ENCODE measurements at places on chromosomes 11 and 22.

- DNase-seq = no peak
Observed at GRCh38 chr11:28730889-28731288, 622.7 kb downstream of the METTL15 start.

- no peak for DNase-seq
Observed at GRCh38 chr11:118215262-118215661, 9.5 kb downstream of the JAML start.

- DNase-seq = peak; percentile 24
Observed at GRCh38 chr22:46122511-46122971, 27.8 kb upstream of the PPARA start.

DNA sequence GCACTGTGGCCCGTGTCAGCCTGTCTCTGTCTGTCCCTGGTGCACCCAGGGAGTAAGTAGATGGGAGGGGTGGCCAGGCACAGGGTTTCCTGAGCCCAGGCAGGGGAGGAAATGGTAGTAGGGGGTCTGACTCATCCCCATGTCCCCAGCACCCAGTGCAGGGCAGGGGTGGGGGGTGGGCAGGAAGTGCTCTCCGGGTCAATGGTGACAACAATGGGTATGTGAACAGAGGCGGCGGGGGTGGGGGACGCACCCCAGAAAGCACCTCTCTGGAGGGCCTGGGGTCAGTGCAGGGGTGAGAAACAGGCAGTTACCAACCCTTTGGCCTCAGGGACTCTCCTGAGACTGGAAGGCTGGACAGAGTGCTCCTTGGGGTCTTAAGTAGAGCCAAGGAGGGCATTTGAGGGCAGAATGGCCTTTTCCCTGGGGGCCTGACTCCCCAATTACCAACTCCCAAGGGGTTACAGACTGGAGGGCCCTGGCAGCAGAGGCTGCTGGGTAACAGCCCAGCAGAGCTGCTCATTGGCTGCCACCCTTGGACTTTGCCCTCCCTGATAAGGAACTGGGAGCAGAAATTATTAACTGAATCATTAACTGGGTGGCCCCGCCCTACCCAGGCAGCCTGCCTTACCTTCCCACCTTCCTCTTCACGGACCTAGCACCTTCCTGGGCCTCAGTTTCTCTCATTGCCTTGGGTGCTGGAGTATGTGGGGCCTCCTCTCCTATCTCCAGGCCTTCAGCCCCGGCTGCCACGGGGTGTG lies 4.2 kb downstream of the MYRF start:
- DNase-seq = no peak

DNA sequence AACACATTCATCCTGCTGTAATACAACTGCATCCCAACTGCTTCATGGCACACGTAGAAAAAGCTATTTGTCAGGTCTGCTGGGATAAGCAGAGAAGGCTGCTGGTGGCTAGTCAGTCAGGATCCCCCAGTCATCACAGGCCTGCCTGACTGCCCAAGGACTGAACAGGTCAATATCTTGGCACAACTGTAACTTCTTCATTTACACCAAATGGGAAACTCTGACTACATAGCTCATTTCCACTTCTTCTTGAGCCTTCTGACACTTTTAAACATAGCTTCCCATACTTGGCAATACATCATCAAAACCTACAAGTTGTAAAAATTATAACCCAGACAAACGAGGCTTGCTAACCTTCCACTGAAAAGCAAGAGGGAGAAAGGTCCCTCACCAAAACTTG lies 2.8 kb downstream of the TMEM9B start:
- DNase-seq = no peak

- no peak for DNase-seq
Observed at GRCh38 chr11:67434395-67434881, 3.0 kb downstream of the PTPRCAP start.

GRCh38 chr11:19426011-19426755 lies 185.4 kb upstream of the E2F8 start:
- no peak for DNase-seq

GRCh38 chr11:48005136-48005535 lies 24.8 kb downstream of the PTPRJ start:
- no peak for DNase-seq

GRCh38 chr11:123082977-123083376 lies 21.0 kb upstream of the HSPA8 start:
- no peak for DNase-seq

DNA sequence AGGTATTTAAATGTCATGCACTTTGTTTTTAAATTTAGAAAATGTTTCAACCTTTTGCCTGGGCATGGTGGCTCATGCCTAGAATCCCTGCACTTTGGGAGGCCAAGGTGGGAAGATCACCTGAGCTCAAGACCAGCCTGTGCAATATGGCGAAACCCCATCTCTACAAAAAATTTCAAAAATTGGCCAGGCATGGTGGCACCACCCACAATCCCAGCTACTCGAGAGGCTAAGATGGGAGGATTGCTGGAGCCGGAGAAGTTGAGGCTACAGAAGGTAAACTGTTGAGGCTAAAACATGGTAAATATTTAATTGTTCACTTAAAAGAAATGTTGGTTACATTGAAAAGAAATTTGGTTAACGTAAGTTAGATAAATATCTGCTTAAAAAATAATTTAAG lies 108.4 kb upstream of the IGLL5 start:
- no peak for DNase-seq

- DNase-seq = no peak
Observed at GRCh38 chr22:27097933-27098332, 440.5 kb downstream of the MIAT start.

GRCh38 chr11:9972989-9973388 lies 309.1 kb downstream of the SWAP70 start:
- no peak for DNase-seq

- DNase-seq = no peak
Observed at GRCh38 chr11:26150031-26150430, 181.9 kb upstream of the ANO3 start.

DNA sequence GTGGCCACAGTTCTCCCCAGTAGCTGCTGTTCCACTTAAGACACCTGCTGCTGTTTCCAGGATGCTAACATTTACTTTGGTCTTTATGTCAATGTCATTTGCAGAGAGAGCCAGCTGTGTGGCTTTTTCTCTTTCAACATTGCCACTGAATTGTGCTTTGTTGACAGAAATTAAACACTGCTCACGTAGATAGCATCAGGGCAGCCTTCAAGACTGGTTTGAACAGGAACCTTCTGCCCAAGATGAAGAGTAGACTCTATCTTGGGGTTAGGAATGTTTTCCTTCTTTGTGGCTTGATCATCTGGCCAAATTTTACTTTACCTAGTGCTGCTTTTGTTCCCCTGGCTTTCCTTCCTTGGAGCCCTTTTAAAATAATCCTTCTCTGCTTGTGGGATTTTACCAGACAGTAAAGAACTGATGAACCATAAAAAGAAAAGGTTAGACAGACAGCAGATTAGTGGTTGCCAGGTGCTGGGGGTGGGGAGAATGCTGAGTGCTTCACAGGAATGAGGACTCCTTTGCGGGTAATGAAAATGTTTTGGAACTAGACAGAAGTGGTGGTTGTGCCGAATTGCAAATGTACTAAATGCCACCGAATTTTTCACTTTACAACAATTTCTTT lies 22.7 kb upstream of the XBP1 start:
- DNase-seq = no peak

GRCh38 chr11:106520146-106520912 lies 442.9 kb downstream of the AASDHPPT start:
- no peak for DNase-seq

GRCh38 chr11:29260939-29261705 lies 755.7 kb downstream of the KCNA4 start:
- no peak for DNase-seq

- no peak for DNase-seq
Observed at GRCh38 chr11:40921246-40921645, 538.2 kb downstream of the LRRC4C start.

- DNase-seq = no peak
Observed at GRCh38 chr22:27829620-27830019, 28.1 kb upstream of the MN1 start.

- no peak for DNase-seq
Observed at GRCh38 chr11:117691516-117691915, 105.5 kb downstream of the DSCAML1 start.

DNA sequence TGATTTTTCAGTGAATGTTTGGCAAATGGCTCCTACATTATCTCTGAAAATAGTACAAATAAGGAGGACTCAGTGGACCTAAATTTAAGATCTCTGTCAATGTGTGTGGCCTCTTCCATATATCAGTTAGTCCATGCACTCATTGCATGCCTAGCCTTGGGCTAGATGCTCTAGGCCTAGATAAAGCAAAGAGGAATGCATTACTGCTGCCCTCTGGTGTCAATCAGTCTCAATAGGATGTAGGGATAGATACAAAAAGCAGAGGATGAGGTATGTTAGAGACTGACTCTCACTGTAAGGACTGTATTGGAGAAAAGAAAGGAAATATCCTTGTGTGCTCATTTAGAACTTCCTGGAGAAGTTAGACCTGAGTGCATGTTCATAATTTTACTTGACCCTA lies 42.0 kb downstream of the MS4A2 start:
- no peak for DNase-seq

DNA sequence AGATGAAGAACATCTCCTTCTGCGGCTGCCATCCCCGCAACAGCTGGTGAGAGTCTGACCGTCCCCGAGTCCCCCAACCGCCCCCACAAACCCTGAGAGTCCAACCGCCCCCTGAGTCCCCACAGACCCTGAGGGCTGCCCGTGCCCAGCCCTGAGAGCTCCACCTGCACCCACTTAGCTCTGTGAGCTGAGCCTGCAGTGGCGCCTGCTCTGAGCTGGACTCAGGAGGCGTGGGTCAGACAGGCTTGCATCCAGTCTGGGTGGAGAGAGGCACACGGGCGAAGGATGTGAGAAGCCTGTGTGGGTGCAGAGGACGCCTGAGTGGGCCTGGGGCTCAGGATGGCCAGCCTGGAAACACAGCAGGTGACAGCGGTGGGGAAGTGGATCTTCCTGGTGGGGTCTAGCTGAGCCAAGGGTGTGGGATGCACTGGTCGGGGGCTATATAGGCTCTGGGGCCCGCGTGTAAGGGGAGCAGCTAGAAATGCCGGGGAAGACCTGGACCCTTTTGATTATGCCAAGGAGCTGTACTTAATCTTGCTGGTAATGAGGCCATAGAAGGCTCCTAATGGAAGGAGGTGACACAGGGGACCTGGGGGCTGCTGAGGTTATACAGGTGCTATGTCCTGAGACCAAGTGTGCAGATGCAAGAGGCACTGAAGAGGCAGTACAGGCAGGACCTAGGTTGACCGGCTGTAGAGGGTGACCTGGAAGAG lies 6.5 kb downstream of the MAPK8IP2 start:
- no peak for DNase-seq

DNA sequence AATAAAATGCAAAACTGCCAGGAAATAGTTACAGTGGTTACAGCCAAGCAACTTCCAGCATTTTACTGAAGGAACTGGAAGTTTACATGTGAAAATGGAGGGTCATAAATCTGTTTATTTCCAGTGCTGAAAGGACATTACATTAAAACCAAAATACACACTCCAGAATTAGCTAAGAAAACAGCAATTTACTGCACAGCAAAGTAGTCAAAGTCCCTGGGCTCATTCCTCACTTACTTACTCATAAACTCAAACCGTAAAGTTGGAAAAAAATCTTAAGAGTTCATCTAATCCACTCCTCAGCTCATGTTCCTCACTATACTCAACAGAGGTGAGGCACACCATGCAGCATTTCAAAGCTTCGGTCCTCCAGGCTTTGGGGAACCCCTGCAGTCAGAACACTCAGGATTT lies 17.4 kb downstream of the CTSC start:
- DNase-seq = no peak

DNA sequence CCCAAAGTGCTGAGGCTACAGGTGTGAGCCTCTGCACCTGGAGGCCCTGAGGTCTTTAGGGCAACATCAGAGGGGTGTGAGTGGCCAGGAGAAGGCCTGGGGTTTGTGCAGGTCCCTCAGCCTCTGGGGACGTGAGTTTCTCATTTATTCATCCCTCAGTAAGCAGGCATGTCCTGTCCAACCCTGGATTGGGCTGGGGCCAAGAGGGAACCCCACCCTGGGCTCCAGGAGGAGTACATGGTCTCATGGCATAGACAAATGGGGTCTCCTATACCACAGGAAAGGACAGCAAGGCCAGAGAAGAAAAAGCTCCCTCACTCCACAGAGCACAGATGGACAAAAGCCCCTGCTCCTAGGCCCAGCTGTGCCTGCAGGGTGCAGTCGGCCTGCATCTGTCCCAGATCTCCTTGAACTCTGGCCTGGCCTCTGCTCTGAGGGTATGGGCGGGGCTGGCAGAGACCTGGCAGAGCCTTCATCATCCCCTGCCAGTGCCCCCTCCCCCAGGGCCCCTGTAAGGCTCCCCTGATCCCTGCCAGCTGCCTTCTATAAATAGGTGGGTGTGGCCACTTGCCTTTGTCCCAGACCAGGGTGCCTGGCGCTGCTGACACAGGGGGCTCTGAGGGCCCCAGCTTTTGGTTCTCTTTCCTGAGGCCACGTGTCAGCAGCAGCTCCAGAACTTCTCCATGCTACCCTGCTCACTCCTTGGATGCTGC lies 34.6 kb downstream of the A4GALT start:
- no peak for DNase-seq

- DNase-seq = no peak
Observed at GRCh38 chr22:20946080-20946986, 20.7 kb upstream of the AIFM3 start.

- DNase-seq = no peak
Observed at GRCh38 chr11:112037527-112037926, 12.3 kb downstream of the DLAT start.

DNA sequence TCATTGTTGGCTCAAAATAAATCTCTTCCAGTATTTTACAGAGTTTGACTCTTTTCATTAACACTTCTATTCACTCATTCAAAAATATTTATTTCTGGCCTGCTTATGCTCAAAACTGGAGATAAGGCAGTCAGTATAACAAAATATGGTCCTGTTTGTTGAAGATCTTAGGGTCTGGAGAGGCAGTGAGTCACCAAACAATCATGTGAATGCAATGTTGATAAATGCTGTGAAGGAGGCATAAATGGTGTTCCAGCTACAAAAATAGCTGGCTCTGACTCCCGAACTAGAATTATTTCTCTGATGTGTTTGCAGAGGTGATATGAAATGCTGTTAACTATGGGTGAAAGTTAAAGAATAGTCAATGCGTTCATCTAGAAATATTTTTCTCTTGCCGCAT lies 390.6 kb downstream of the AASDHPPT start:
- no peak for DNase-seq

DNA sequence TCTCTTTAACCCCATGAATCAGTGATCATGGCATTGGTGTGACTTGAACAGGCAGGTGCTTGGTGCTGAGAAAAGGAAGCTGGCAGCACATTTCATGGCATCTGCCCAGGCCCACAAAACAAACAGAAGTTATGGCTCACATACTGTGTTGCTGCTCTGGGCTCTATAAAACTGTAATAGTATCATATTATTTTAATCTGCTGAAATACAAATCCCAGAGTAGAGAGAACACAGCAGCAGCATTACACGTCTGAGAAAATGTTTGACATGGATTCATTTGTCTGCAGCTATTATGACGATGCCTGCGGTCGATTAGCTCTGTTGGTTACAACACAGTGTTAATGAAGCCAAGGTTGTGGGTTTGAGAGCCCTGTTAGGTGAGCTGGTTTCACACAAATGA lies 80.8 kb downstream of the ALX4 start:
- no peak for DNase-seq

GRCh38 chr11:115939104-115939730 lies 435.0 kb upstream of the CADM1 start:
- no peak for DNase-seq

GRCh38 chr11:80838153-80838552 lies 1397.3 kb upstream of the TENM4 start:
- no peak for DNase-seq
